ENCODE measurements at places on chromosomes 2 and 18.
A peak's percentile ranks its signal among the peaks of the same experiment; 100 is the strongest.

- DNase-seq, result no peak
- H3K27ac ChIP-seq, result peak overlapping the region; percentile 65
- peaks cover 17% of the 10 kb centered on the region for H3K27me3 ChIP-seq
- no peak overlapping the region for H3K4me3 ChIP-seq
- no peaks in the 10 kb centered on the region for H3K36me3 ChIP-seq
Measured at GRCh38 chr2:42796427-42797248, 4.3 kb upstream of the HAAO start.

- H3K27me3 ChIP-seq, result no peaks in the 10 kb centered on the region
- peaks cover 3% of the 10 kb centered on the region for H3K4me1 ChIP-seq
- no peak overlapping the region for H3K4me3 ChIP-seq
- no peaks in the 10 kb centered on the region for H3K36me3 ChIP-seq
- no peak overlapping the region for H3K27ac ChIP-seq
- DNase-seq, result no peak
Measured at GRCh38 chr18:9058406-9058805, 44.1 kb upstream of the NDUFV2 start.

- H3K36me3 ChIP-seq, result no peaks in the 10 kb centered on the region
- H3K27ac ChIP-seq, result no peak overlapping the region
- DNase-seq, result no peak
- no peaks in the 10 kb centered on the region for H3K27me3 ChIP-seq
Measured at GRCh38 chr18:37666991-37667390, 101.4 kb upstream of the CELF4 start.

- no peak overlapping the region for H3K4me3 ChIP-seq
- peaks cover 23% of the 10 kb centered on the region for H3K27me3 ChIP-seq
- H3K27ac ChIP-seq, result no peak overlapping the region
Measured at GRCh38 chr2:26807788-26808460, 22.1 kb downstream of the CENPA start.

- no peak for DNase-seq
- no peak overlapping the region for H3K27ac ChIP-seq
- no peaks in the 10 kb centered on the region for H3K27me3 ChIP-seq
- no peaks in the 10 kb centered on the region for H3K36me3 ChIP-seq
- H3K4me1 ChIP-seq, result no peaks in the 10 kb centered on the region
- H3K4me3 ChIP-seq, result no peak overlapping the region
Measured at GRCh38 chr2:68032702-68033101, 30.1 kb downstream of the C1D start.

- H3K4me1 ChIP-seq, result peaks cover 26% of the 10 kb centered on the region
- peaks cover 22% of the 10 kb centered on the region for H3K36me3 ChIP-seq
- no peak overlapping the region for H3K27ac ChIP-seq
- no peak overlapping the region for H3K4me3 ChIP-seq
- DNase-seq, result peak; percentile 24
Measured at GRCh38 chr2:65317841-65318240, 90.2 kb downstream of the ACTR2 start.

DNA sequence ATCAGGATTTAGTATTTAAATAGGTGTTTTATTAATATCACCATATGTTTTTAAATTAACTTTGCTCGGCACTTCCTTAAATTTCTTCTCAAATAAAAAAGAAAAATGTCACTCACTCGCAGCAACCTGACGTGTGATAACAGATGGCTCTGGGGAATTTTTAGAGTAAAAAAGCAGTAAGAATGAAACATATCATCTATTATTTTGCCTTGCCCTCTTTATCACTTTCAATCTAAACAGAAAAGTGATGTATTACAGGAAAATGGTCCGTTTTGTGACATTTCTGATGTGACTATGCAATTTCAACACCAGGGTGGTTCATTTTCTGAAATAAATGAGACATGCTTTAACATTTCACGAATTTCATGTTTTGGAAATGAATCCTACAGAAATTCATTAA lies 1368.0 kb upstream of the LRRTM1 start:
- no peaks in the 10 kb centered on the region for H3K27me3 ChIP-seq
- H3K4me3 ChIP-seq, result no peak overlapping the region
- DNase-seq, result no peak
- H3K36me3 ChIP-seq, result no peaks in the 10 kb centered on the region
- no peaks in the 10 kb centered on the region for H3K4me1 ChIP-seq
- H3K27ac ChIP-seq, result no peak overlapping the region

GRCh38 chr18:55064760-55065159 lies 105.5 kb upstream of the CCDC68 start:
- DNase-seq, result no peak
- H3K27me3 ChIP-seq, result peaks cover 4% of the 10 kb centered on the region
- H3K4me3 ChIP-seq, result no peak overlapping the region
- H3K4me1 ChIP-seq, result no peaks in the 10 kb centered on the region
- H3K36me3 ChIP-seq, result no peaks in the 10 kb centered on the region

- DNase-seq, result no peak
- H3K27me3 ChIP-seq, result no peaks in the 10 kb centered on the region
- H3K27ac ChIP-seq, result no peak overlapping the region
- H3K36me3 ChIP-seq, result no peaks in the 10 kb centered on the region
- H3K4me1 ChIP-seq, result peaks cover 1% of the 10 kb centered on the region
Measured at GRCh38 chr2:145325485-145325884, 805.6 kb upstream of the ZEB2 start.

GRCh38 chr2:85243101-85244072 lies 84.4 kb downstream of the TGOLN2 start:
- H3K27me3 ChIP-seq, result no peaks in the 10 kb centered on the region
- no peak for DNase-seq
- H3K36me3 ChIP-seq, result no peaks in the 10 kb centered on the region
- no peak overlapping the region for H3K27ac ChIP-seq
- peaks cover 7% of the 10 kb centered on the region for H3K4me1 ChIP-seq

DNA sequence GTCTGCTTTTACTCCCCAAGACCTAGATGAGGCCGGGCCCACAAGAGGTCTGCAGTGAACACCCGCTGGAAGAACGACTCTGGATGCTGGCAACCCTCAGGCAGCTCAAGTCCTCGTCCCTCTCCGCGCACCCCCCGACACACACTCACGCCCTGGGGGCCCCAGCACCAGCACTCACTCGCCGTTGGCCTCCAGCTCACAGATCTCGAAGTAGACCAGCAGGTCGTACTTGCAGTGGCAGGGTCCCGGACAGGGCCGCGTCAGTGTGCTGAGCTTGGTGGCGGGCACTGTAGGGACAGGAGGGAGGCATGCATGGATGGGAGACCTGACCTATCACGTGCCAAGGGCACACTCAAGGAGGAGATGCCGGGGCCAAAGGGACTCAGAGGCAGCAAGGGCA lies 49.4 kb downstream of the AQP12A start:
- H3K36me3 ChIP-seq, result no peaks in the 10 kb centered on the region
- no peak overlapping the region for H3K27ac ChIP-seq
- H3K27me3 ChIP-seq, result peaks cover 56% of the 10 kb centered on the region
- H3K4me3 ChIP-seq, result no peak overlapping the region
- DNase-seq, result no peak

DNA sequence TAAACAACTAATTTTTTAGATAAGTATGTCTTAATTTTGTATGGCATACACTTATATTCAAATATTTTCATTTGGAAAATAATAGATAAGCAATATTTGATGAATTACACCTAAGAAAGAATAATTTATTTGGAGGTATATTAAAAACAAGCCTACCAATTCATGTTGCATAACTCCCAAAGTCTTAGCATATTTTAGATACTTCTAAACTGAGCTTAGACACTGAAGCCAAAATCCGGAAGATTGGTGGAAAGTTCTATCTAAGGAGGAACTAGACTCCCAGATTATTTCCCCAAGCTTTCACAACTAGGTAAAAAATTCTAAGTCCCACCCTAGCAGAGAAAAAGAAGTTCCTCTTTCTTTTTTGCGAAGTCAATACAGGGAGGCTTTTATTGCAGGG lies 221.0 kb upstream of the MMADHC start:
- H3K27me3 ChIP-seq, result no peaks in the 10 kb centered on the region
- H3K4me1 ChIP-seq, result no peaks in the 10 kb centered on the region
- H3K27ac ChIP-seq, result no peak overlapping the region
- no peaks in the 10 kb centered on the region for H3K36me3 ChIP-seq
- no peak overlapping the region for H3K4me3 ChIP-seq

- no peaks in the 10 kb centered on the region for H3K36me3 ChIP-seq
- DNase-seq, result no peak
- no peak overlapping the region for H3K27ac ChIP-seq
- no peaks in the 10 kb centered on the region for H3K4me1 ChIP-seq
- H3K4me3 ChIP-seq, result no peak overlapping the region
Measured at GRCh38 chr18:75115514-75115913, 93.4 kb downstream of the PTGR3 start.

DNA sequence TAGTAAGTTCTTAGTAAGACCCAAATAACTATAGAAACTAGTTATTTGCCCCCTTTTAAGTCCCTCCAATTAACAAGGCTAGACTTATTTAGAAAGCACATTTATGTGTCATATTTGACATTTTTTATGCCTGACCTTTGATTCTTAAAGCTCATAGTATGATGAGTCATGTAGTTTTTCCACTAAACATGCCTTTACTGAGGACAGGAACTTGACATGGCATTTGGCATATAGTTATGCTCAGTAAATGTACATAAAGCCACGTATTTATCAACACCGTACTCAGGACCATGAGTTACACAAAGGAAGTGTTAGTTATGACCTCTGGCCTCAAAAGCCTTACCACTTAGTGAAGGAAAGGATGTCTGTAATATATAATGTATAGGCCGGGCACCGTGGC lies 78.9 kb downstream of the GNAL start:
- no peak for DNase-seq
- peaks cover 8% of the 10 kb centered on the region for H3K27me3 ChIP-seq

DNA sequence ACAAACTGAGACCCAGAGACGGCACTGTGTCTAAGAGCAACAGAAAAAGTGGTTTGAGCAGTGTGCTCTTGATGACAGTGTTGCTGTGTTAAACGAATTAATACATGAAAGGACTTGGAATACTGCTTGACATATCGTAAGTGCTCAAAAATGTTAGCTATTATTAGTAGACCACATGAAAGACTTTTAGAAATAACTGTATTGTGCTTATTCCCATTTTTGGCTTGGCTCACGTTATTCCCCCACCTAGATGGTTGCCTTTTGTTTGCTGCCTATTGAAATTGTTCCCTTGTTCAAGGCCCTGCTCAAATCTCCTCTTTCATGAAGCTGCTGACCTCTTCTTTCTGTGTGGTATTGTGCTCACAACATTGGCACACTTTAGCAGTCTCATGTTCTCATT lies 27.8 kb upstream of the C2orf74 start:
- H3K36me3 ChIP-seq, result no peaks in the 10 kb centered on the region
- no peak overlapping the region for H3K4me3 ChIP-seq
- DNase-seq, result no peak

DNA sequence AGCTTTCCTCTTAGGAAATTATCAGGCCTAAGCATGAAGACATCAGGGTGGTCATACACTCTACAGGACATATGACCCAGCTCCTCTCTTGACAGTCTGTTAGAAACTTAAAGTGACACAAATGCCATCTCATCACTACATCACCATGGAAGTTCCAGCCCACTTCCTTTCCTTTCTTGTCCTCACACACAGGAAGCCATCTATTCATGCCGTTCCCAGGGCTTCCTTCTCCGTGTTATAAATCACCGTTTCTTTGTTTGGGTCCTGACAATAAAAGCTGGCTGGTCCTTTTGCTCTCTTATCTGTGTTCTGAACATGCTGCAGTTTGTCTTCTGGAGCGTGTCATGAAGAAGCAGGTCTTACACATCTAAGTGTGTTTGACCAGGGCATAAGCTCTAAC lies 692.1 kb upstream of the CELF4 start:
- H3K4me1 ChIP-seq, result no peaks in the 10 kb centered on the region
- H3K27ac ChIP-seq, result no peak overlapping the region

- H3K4me3 ChIP-seq, result no peak overlapping the region
- H3K4me1 ChIP-seq, result peaks cover 11% of the 10 kb centered on the region
- peak overlapping the region; percentile 35 for H3K27ac ChIP-seq
Measured at GRCh38 chr2:11405599-11406266, 60.2 kb downstream of the E2F6 start.

DNA sequence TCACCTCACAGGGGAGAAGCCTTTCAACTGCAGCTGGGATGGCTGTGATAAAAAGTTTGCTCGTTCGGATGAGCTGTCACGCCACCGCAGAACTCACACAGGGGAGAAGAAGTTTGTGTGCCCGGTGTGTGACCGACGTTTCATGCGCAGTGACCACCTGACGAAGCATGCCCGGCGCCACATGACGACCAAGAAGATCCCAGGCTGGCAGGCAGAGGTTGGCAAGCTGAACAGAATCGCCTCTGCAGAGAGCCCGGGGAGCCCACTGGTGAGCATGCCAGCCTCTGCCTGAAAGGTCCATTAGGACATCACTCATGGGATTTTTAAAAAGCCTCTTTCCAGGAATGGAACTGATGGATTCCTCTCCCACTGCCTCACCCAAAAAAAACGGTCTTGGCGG lies 8.9 kb downstream of the KLF11 start:
- H3K36me3 ChIP-seq, result peaks cover 19% of the 10 kb centered on the region
- no peak overlapping the region for H3K4me3 ChIP-seq
- no peak overlapping the region for H3K27ac ChIP-seq
- peaks cover 8% of the 10 kb centered on the region for H3K4me1 ChIP-seq
- DNase-seq, result no peak

DNA sequence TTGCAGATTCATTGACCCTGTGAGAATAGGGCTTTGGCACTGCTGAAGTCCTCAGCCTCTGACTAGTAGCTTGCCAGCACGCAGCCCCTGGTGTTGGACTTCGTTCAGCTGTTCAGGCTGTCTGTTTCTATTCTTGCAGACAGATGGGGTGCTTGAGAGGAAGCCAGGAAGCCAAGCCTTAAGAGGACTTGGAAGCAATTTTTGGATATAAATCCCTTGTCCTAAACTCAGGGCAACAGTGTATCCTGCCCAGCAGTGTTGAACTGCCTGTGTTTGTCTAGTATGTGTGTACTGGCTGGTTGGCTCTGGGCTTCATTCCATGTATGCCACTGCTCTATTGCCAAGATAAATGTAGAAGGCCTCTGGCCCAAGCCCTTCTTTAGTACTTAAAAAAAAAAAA lies 108.6 kb downstream of the COMMD1 start:
- peaks cover 1% of the 10 kb centered on the region for H3K4me1 ChIP-seq
- H3K27ac ChIP-seq, result no peak overlapping the region
- no peak overlapping the region for H3K4me3 ChIP-seq
- H3K27me3 ChIP-seq, result no peaks in the 10 kb centered on the region
- H3K36me3 ChIP-seq, result no peaks in the 10 kb centered on the region

DNA sequence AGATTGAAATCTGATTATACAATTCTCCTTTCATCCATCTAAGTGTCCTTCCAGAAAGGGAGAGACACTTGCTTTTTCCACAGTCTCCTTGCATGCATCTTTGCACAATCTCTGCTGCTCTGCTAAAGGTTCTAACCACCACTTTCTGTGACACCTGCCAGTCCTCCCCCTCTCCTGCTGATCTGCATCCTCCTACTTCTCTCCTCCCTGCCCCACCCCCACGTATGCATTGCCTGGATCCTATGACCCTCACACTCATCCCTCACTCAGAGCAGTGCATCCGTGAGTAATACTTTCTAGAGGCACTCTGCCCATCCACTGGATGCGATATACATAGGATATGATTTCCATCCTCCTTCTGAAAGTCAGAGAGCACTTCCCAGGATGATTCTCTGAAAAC lies 27.7 kb upstream of the TRAPPC8 start:
- H3K4me1 ChIP-seq, result no peaks in the 10 kb centered on the region
- H3K36me3 ChIP-seq, result no peaks in the 10 kb centered on the region
- H3K4me3 ChIP-seq, result no peak overlapping the region

DNA sequence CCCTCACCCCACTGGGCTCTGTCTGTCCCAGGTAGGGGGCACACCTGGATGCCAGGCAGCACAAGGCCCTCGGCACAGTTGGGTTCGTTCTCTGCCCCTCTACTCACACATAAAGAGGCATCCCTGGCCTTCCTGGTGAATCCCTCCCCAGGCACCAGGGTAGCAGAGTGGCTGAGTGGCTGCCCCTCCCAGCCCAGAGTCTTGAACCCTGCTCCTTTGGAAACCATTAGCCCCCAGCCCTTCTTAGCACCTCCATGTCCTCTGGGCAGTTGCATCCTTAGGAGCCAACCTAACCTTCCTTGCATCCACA lies 2.0 kb downstream of the GPC1 start:
- H3K4me3 ChIP-seq, result peak overlapping the region; percentile 13
- H3K27ac ChIP-seq, result no peak overlapping the region
- DNase-seq, result no peak
- H3K36me3 ChIP-seq, result peaks cover 8% of the 10 kb centered on the region

All from IMR-90 (cell line).